ENCODE measurements at places on chromosomes 12 and 14. TPM values are rescaled to one million over a fixed set of nuclear protein-coding genes. Genes with fewer than 3 reads are reported as not detected.
A peak's percentile ranks its signal among the peaks of the same experiment; 100 is the strongest.

DNA sequence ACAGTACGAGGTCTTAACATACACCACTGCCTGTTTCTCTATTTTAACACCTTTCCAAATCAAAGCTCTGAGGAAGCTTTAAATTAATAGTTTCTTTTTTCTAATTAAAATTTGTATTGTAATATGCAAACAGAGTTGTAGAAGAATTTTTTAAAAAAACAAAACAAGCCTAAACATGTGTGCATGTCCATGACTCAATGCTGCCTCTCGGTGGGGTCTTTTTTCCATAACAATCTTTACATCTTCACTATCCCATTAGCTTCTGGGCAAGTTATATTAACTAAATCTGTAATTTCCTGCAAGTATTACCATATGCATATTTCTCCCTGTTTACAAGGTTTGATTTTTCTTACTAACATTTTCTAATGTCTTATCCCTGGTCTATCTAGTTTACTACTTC, 143.9 kb upstream of the NAV3 start:
- peak; percentile 26 for DNase-seq

- no peak for DNase-seq
These were observed 120.6 kb upstream of the FKBP4 start for GRCh38 chr12:2673966-2674810.

DNA sequence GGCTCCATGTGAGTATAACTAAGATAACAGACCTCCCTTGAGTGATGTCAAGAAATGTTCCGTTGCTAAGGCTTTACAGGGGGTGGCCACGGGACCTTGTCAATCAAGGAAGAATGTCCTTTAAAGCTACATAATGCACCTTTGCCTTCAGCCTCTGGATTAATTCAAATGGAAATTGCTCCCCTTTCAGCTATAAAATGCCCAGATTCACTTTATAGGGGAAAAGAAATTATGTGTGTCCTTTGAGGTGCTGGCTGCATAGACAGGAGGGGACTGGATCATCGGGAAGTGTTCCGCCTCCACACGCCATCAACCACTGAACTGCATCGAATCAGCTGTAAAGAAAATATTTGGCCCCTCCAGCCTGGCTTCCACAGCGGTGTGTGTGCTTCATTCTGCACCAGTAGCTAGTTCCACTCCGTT, 415.4 kb downstream of the DPF3 start:
- DNase-seq = no peak

- no peak for DNase-seq
These were observed 280.5 kb downstream of the FBXL14 start for GRCh38 chr12:1313906-1314305.

The PRIMA1 gene
- 2.4 TPM for total RNA-seq
